Fibroblast of skin of back (primary cell): ENCODE measurements at places on chromosomes 5 and 9.

DNA sequence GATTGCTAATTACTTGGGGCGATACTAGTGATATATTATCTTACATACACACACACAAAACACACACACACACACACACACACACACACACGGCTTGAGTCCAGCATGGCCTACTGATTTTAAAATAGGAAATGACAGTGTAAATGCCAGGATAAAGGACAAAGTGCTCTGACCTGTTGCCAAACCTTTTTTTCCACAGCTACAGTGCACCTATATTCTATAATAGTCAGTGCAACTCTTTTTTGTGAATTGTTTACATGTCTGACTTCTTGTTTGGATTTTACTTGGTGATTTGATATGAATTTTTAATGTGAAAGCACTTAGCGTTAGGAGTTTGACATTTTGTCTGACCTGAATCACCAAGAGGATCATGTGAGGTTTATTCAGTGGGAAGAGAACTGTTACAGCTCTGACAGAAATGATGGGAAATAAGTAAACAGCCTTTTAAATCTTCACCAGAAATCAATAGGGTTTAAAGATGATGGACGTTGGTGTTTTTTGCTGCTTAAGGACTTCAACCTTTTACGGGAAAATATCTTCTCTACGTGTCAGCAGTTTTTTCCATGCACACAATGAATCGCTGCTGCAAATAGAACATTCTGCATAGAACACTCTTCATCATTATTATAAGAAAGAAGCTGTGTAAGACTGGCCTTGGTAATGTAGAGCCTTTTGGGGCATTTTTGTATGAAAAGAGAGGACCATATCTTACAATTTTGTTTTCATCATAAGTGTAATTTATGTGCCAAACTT is 218.5 kb downstream of the RANBP17 start:
- DNase-seq = no peak

DNA sequence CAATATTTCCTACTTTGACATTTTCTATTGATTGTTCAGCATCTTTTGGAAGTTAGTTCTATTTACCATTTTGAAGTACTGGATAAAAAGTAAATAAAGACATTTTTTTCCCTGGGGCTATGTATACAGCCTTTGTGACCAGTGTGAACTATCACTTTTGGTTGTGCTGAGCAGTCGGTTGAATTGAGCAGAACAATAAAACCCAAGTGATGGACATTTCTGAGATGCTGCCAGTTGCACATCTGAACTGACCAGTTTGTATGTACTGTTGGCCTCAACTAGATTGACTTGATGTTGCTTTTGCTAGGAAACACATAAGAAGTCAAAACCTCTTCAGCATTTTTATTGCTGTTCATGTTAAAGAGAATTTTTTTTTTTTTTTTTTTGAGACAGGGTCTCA is 260.2 kb upstream of the EFNA5 start:
- DNase-seq = no peak

DNA sequence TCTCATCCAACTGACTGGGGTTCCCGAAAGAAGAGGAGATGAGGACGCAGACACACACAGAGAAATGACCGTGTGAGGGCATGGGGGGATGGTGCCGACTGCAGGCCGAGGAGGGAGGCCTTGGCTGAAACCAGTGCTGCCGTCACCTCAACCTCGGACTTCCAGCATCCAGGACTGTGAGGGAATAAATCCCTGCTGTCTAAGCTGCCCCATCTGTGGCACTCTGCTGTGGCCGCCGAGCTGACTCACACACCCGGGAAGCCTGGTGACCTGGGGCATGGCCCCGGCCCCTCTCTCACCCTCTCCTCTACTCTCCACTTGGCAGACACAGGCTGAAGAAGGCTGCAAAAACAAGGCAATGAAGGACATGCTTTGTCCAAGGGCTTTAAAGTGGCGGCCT is 4.4 kb upstream of the COL5A1 start:
- no peak for DNase-seq

DNA sequence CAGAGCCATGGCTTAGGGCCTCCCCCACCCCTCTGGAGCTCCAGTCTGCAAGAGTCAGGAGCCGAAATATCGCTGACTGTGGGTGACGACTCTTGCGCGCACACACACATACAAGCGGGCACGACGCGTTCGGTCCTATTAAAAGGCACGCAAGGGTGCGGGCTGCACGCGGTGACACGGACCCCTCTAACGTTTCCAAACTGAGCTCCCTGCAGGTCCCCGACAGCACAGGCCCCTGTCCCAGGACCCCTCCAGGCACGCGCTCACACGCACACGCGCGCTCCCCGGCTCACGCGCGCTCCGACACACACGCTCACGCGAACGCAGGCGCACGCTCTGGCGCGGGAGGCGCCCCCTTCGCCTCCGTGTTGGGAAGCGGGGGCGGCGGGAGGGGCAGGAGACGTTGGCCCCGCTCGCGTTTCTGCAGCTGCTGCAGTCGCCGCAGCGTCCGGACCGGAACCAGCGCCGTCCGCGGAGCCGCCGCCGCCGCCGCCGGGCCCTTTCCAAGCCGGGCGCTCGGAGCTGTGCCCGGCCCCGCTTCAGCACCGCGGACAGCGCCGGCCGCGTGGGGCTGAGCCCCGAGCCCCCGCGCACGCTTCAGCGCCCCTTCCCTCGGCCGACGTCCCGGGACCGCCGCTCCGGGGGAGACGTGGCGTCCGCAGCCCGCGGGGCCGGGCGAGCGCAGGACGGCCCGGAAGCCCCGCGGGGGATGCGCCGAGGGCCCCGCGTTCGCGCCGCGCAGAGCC is at the start of gene GRIN1:
Gene GRIN1 (plus strand): TSS at position 433 of the 746 bp plus-strand sequence. CDS start 333 bp downstream, outside the sequence.
- no peak for DNase-seq

DNA sequence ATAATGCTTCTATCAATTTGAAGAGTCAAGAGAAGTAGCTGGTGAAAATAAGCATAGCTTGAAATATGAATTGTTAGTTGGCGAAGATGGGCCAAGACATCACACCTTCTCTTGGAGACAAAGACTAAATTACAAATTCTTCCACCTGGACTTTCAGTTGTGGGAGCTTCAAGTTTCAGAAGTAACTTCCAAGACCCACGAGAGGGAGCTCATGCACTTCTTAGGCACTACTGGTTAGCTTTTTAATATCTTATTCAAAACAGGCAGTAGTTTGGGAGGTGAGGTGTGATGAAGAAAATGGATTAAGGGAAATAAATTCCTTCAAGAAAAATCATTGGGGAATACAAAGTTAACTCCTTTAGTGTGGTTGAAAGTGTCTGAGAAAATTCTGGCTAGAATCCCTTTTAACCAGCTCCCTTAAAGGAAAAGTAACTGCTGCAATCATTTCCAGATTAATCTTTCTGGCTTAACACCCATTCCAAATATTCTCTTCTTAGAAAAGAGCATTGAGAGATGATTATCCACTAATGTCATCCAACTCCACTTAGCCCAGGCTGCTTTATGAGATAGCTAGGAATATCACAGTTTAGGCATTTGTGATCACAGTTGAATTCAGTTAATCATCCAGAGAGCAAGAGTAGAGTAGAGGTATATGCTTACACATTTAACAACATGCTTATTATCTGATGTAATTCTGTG is 139.5 kb upstream of the DMRTA1 start:
- peak; percentile 49 for DNase-seq

DNA sequence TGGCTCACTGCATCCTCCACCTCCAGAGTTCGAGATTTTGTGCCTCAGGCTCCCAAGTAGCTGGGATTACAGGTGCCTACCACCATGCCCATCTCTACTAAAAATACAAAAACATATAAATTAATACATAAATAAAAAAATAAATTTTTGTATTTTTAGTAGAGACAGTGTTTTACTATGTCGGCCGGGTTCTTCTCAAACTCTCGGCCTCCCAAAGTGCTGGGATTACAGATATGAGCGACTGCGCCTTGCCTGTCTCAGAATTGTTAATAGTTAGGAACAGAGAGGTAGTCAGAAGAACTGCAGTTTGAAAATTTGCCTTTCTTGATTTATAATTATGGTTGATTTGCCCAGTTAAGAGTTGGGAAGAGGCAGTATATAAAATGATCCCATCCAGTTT is 2.8 kb downstream of the ATP6V1G1 start:
- DNase-seq = no peak

- DNase-seq = no peak
Observed at GRCh38 chr9:132712753-132713152, 42.5 kb downstream of the GTF3C4 start.

- DNase-seq = no peak
Observed at GRCh38 chr9:127004946-127005769, 90.6 kb downstream of the RALGPS1 start.

GRCh38 chr5:132387640-132388117 is 18.2 kb downstream of the SLC22A5 start:
- peak; percentile 99 for DNase-seq

GRCh38 chr9:14316602-14317300 is 2.8 kb upstream of the NFIB start:
- no peak for DNase-seq

DNA sequence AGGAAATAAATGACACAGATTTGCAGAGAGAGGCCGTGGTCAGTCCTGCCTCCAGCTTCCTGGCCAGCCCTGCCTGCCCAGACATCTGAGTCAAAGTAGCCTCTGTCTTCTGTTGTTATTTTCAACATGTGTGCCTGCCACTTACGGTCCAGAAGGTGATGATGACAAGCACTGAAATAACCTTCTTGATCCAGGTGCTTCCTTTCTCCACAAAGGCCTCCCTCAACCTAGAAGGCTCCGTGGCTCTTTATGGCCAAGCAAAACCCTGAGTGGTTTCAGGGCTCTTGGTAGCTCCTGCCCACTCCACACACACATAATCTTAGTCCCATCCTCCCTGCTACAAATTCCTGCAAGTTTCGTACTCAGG is 34.1 kb upstream of the SLC6A19 start:
- no peak for DNase-seq

DNA sequence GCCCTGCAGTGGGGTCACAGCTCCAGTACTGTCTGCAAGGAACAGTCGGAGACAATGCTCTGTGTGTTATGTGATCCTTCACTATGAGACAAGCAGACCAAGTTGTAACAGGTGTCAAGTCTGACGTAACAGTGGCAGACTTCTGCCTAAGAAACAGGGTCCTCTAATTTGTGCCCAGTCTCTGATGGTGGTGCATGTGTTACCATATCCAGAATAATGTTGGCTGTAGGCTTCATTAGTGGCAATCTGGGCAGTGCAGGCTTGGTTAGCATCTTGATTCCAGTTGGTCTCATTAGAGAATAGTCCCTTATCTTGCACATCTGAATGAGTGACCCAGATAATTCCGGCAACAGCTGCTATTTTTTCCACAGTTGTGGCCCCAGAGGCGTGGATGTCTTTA is 33.8 kb downstream of the ZNF131 start:
- DNase-seq = no peak

DNA sequence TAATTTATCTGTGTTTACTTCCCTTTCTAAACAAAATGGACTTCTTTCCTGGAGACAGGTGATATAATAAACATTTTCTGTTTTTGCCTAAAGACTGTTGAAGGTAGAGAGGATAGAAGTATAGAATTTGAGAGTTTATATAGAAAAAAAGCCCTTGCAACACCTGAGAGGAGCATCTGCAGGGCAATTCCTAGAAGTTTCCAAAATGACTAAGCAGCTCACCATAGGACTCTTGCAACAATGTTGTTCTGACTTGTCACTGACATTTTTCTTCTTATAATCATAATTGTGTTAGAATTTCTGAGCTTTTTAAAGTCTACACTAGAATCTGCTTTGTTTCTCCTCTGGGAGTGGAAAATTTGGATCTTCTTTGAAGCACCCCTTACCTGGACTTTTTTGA is 216.8 kb downstream of the TUSC1 start:
- DNase-seq = no peak

DNA sequence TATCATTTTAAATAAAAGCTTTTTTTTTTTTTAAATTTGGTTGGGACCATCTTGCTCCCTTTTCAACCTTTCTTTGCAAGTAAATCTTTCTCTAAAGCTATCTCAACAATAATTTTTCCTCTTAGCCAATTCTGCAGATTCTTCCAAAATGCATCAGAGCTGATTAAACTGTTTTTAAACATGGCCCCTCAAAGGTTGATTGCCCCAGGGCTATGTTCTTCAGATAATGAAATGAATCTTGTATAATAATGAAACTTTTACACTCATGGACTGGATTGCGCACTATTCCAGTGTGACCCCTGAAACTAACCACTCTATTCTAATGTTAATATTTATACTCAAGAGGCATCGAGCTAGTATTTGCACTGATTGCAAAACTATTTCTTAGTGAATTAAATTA is 222.8 kb upstream of the PRDM9 start:
- DNase-seq = no peak

GRCh38 chr5:180424094-180424493 is 70.1 kb upstream of the CNOT6 start:
- DNase-seq = no peak

DNA sequence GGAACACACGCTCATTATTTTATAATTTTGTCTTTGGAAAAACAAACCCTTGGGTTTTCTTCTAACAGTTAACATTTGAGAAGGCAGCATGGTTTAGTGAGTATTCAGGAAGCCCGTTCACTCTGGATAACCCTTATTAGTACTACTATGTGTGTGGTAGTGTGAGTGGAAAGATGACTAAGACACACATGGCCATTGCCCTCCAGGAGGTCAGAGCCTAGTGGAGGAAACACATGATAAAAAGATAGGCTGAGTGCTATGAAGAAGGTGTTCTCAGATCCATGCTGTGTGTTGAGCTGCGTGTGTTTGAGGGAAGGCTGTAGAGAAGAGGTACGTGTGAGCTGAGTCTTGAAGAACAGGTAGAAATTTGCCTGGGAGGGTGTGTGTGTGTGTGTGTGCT is 8.4 kb downstream of the C5orf47 start:
- no peak for DNase-seq

DNA sequence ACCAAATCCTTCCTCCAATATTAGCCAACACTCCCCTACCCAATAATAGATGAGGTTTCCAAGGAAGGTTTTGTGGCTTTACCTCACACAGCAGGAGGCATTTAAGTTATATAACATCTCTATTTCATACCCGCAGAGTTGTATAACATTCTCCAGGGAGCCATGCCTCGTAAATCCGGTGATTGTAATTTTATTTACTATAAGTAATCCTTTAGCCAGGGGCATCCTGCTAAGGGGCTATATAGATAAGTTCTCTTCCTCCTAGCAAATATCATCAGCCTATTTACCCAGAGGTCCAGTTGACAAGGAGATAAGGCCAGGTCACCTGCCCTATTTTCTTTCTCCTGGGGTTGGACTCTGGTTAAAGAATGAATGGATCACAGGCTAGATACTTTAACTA is 2051.0 kb downstream of the EFNA5 start:
- DNase-seq = no peak

- DNase-seq = peak; percentile 69
Observed at GRCh38 chr5:136249678-136250266, 56.8 kb upstream of the SMIM32 start.

GRCh38 chr9:127384901-127385300 is 12.1 kb upstream of the SLC2A8 start:
- no peak for DNase-seq

DNA sequence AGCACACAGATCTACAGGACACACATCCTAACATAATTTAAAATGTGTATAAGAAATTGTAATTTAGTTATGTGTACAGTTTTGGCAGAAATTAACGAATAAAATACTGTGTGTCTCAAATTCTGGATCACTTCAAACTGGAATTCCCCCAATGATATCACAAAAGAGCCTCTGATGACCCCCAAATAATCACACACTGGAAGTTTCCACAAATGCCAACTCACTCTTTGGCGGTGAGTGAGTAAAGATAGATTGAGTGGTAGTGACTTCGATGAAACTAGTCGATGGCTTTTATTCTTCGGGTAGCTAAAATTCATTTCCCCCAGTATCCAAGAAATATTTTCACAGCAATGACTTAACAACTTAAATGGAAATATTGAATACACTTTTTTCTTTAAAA is 2.2 kb downstream of the ZNF366 start:
- DNase-seq = no peak

- no peak for DNase-seq
Observed at GRCh38 chr9:5832071-5832537, 813 bp downstream of the ERMP1 start.

- DNase-seq = peak; percentile 42
Observed at GRCh38 chr5:106094204-106094607, 1576.5 kb downstream of the EFNA5 start.
